A673 (cell line): ENCODE measurements at places on chromosomes 12 and 14.

- DNase-seq = no peak
Observed at GRCh38 chr12:110253176-110253575, 27.9 kb upstream of the ATP2A2 start.

DNA sequence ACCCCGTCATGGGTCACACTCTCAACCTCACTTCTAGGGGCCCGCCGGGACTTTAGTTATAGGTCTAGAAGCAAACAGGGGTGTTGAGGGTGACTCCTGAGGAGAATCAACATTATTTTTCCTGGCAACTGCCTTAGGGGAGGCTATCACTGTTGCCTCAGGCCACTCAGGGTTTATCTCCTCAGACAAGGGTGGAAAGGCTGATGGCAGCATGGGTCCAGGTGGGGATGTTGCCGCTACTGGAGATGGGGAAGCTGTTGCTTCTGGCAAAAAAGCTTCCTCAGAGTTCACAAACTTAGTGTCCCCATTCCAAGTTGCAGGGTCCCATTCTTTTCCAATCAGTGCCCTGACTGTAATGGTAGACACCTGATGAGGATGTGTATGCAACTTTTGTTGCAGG lies 467.4 kb upstream of the RGS6 start:
- no peak for DNase-seq

GRCh38 chr14:53982546-53982945 lies 25.9 kb upstream of the BMP4 start:
- no peak for DNase-seq

GRCh38 chr14:104373855-104374717 lies 205.5 kb upstream of the C14orf180 start:
- DNase-seq = no peak

DNA sequence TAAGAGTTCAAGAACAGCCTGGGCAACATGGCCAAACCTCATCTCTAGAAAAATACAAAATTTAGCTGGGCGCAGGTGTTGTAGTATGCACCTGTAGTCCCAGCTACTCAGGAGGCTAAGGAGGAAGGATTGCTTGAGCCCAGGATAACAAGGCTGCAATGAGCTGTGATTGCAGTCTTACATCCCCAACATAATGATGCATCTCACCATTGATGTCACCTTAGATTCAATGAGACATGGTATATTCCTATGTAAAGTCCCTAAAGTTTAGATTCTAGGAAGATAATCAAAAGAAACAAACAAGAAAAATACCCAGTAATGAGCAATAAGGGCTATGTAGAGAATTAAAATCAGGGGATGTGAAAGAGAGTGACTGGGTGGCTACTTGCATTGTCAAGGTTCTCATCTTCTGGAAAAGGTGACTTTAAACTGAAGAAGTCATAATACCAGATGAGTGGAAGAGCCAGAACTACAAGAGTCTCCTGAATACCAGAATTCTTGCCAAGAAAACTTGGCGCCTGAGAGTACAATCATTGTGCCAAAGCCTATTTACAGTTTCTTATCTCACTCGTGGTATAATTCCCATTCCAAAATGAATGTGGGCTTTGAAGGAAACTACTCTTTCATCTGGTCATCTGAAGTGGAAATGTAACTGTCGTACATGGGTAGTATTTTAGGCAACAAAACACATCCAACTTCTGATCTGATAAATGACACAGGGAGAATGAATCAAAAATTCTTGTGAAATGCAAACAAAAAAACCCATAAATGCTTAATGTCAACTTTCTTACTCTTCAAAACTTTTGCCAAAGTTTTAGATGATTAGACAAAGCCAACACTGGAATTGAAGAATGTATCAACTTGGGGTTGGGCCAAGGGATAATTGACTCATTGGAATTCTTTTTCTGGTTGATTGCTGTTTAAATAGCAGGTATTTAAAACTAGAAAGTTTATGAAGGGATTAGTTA lies 81.1 kb upstream of the ST8SIA1 start:
- DNase-seq = no peak

GRCh38 chr14:102007916-102008418 lies 43.6 kb downstream of the DYNC1H1 start:
- DNase-seq = no peak

GRCh38 chr12:57101892-57102695 lies 9.1 kb downstream of the STAT6 start:
- DNase-seq = no peak

DNA sequence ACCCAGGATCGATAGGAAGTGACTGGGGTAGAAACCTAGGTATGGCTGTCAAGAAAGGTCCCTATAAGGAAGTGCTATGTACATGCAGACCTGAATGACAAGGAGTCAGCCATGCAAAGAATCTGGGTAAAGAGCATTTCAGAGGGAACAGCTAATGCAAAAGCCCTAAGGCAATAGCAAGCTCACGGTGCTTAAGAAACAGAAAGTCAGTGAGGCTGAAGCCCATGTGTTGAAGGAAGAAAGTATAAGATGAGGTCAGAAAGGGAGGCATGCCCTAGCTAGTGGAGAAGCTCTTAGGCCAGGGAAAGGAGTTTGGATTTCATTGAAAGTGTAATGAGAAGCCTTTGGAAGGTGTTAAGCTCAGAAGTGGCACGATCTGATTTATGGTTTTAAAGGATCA lies 6.0 kb upstream of the ADCY6 start:
- no peak for DNase-seq

GRCh38 chr14:95711476-95712176 lies 2.3 kb downstream of the TCL1A start:
- DNase-seq = no peak

GRCh38 chr14:75123991-75124390 lies 2.9 kb downstream of the NEK9 start:
- DNase-seq = peak; percentile 69

- DNase-seq = no peak
Observed at GRCh38 chr12:112087055-112087850, 21.3 kb downstream of the NAA25 start.

DNA sequence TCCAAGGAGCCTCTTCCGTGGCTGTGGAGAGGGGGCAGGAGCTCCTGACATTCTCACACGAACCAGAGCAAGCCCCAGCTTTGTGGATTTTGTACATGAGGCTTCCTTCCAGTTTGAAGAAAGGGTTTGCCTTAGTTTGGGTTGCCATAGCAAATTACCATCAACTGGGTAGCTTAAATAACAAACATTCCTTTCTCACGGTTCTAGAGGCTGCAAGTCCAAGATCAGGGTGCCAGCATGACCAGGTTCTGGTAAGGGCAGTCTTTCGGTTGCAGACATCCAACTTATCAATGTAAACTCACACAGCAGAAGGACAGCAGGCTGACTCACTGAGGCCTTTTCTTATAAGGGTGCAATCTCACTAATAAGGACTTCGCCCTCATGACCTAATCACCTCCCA lies 25.9 kb upstream of the STAB2 start:
- DNase-seq = no peak

GRCh38 chr14:100103250-100104005 lies 38.2 kb downstream of the EVL start:
- no peak for DNase-seq

- DNase-seq = no peak
Observed at GRCh38 chr14:79328863-79329262, 882.4 kb downstream of the DIO2 start.

DNA sequence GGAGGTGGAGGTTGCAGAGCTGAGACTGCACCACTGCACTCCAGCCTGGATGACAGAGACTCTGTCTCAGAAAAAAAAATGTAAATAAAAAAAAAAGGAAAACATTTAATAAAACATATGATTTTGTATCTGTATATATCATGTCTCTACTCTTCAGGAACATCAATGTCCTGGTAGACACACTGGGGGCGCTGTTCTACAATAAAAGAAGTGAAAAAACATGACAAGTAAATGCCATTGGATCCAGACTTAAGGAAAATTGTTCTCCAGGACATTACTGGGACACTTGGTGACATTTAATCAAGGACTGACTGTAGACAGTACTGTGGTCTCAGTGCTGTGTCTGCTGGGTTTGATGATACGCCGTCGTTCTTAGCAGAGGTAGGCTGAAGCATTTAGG lies 15.5 kb upstream of the KLC1 start:
- DNase-seq = no peak

DNA sequence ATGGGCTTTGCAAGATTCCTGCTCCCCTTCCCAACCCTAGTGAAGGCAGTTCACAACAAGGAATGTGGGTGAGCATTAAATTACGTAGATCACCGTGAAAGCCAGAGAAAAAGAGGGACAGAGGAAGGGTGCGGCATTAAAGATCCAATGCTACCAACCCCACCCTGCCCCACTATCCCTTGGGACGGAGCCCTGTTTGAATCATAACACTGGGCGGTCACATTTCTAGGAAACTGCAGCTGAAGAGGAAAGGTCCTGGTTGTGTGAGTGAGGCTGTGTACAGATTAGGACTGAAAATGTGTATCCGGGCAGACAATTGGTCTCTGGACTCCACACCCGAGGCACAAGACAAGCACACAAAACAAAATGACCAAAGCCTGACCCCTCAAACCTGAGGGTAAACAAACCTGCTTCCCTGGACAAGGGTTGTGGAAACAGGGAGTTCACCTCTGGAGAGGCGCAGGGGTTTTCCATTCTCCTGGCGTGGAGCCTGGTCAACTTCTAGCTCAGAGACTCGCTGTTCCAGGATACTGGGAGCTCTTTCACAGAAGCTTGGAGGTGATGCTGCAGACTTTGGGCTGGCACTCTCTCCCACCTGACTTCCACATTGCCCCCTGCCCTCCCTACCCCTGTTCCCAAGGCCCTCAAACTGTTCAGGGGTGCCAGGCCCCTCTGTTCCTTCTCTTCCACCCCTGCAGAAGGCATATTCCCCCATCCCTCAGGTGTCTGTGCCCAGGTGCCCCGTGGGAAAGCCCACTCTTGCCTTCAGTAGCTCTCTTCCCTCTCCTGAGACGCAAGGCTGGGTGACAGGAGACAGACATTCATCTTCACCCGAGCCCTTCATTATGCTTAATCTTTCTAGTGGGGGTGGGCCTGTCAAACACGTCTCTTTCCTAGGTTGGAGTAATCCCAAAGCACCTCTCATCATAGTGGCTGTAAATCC lies 16.5 kb downstream of the NINJ2 start:
- DNase-seq = no peak

DNA sequence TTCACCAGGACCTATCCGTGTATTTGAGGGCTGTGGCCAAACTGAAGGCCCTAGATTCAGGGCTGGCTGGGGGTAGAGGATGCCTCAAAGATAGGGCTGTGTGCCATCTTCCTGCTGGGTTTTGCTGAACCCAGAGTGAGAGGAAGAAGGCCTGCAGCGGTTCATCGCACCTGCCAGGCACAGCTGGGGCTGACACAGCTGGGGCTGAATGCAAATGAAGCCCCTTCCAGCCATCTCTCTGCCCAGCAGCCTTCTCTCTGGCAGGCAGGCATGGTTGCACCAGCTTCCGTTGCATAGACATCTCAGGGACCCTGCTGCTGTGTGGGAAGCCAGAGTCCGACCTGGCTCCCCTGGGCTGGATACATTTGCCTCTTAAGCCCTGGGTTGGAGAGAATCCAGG lies 152.4 kb downstream of the TSPAN9 start:
- no peak for DNase-seq

DNA sequence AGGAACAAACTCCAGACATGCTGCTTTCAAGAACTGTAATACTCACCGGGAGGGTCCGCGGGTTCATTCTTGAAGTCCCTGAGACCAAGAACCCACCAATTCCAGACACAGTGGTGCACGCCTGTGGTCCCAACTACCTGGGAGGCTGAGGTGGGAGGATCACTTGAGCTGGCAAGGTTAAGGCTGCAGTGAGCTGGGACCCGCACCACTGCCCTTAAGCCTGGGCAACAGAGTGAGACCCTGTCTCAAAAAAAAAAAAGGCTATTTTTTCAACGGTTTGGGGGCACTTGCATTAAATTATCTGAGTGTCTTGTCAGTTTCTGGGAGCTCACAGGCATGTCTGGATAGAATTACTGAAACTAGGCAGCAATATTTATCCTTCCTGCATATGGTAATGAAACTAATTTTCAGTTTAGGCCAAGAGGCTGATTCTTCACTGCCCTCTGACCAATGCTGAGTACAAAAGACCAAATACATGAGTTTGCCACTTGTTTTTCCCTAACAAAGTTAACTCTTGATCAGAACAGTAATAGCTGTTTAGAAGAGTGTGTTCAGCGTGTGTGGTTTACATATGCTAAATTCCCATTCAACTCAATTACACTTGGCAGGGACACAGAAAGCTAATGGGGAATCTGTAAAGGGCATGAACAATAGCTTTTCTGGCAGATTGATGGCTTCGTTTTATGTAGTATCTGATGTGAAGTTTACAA lies 65.8 kb upstream of the RASSF3 start:
- peak; percentile 81 for DNase-seq

DNA sequence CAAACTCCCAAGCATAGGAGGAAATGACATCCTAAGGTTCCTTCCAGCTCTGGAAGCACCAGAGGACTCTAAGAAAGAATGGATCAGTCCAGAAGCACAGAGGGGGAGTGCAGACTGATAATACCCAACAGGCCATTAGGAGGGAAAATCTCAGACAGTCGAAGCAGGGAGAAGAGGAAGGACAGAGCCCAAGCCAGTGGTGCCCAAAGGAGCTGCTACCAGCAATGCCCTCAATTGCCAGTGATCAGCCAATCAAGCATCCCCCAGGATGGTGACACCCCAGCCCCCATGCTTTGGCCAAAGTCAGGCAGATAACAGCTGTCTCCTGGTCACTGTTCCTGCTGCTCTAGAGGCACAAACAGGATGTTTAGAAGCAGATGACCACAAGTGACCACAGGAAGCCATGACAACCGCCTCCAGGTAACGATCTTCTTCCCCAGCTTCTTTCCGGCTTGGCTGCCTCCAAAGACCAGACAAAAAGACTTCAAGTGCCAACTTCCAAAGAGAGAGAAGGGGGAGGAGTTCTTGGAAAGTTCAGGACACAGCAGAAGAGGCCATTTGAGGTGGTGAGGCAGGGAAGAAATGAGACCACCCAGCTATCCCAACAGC lies 16.2 kb downstream of the PXN start:
- no peak for DNase-seq

DNA sequence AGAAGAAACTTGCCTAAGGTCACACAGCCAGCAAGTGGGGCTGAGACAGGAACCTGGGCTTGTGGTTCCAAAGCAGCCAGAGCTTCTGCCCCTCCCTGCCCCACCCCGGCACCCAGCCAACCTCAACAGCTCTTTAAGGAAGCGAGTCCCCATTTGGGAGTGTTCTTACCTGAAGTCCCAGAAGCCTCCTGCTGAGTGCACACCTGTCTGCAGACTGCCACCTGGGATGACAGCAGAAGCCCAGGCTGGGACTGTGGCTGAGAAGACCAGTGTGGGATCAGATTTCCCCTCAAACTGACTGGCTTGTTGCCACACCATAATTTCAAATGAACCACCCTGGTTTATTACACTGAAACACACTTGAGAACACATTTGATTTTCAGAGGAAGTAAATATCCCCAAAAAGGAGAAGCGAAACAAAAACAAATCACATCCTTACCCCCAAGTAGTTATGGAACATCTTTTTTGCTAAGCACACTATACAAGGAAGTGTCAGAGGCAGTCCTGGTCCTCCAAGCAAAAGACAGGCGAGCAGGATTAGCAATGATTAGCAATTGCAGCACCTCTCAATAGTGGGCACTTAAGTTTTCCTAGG lies 6.3 kb upstream of the RIN3 start:
- DNase-seq = no peak

DNA sequence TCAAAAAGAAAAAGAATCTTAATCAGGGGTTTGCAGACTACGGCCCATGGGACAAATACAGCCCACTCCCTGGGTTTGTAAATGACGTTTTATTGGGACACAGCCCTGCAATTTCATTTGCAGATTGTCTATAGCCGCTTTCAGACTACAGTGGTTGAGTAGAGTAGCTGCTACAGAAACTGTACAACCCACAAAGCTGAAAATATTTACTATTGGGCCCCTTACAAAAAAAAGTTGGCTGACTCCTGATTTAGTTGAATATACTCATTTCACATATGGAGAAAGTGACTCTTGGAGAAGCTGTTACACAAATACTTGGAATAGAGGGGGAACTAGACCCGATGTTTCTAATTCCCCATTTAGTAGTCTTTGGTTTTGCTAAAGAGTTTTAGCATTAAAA lies 162.5 kb upstream of the NOS1 start:
- DNase-seq = no peak
